T-helper 2 cell (primary cell): ENCODE measurements at places on chromosomes 2 and 18.

- DNase-seq = no peak
Measured at GRCh38 chr2:231321021-231321420, 74.5 kb upstream of the B3GNT7 start.

DNA sequence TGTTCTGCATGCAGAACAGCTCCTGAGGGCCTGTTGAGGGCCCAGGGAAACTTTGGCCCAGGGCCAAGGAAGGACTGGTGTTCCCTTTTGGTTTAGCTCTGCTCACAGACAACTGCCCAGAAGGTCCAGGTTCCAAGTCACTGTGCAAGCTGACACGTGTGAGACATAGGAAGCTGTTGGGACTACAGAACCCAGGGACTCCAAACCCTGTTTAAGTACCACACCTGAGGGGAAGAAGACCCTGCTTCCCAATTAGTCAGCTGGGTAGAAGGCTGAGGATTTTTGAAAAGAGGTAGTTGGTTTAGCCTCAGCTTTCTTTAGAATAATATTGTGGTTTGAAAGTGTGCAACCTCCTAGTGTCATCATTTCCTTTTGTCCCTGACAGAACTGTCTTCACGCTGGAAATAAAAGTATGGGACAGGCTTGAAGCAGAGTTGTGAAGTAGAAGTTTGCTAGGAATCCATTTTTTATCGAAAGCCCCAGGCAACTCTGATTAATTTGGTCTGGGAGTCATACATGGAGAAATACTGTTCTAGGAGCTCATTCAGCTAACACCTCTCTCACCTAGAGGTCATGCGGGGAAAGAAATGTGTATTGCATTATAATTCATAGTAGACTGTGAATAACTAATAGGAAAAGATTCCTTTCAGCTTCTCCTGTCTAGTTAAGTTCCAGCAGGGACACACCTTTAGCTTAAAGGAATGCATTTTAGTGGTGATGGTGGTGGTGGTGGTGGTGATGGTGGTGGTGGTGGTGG lies 19.9 kb upstream of the IL1RL1 start:
- no peak for DNase-seq

DNA sequence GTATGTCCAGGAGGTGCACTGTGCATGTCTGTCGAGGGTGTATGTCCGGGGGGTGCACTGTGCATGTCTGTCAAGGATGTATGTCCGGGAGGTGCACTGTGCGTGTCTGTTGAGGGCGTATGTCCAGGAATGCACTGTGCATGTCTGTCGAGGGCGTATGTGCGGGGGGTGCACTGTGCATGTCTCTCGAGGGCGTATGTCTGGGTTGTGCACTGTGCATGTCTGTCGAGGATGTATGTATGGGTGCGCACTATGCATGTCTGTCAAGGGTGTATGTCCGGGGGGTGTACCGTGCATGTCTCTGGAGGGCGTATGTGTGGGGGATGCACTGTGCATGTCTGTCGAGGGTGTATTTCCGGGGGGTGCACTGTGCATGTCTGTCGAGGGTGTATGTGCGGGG lies 249.3 kb upstream of the MYT1L start:
- no peak for DNase-seq

- DNase-seq = no peak
Measured at GRCh38 chr2:98160554-98160953, 73.6 kb downstream of the VWA3B start.

- DNase-seq = no peak
Measured at GRCh38 chr2:64568836-64569235, 44.7 kb downstream of the AFTPH start.

GRCh38 chr2:56206250-56206649 lies 22.5 kb downstream of the CCDC85A start:
- no peak for DNase-seq

- DNase-seq = no peak
Measured at GRCh38 chr2:43265421-43265820, 39.0 kb upstream of the ZFP36L2 start.

DNA sequence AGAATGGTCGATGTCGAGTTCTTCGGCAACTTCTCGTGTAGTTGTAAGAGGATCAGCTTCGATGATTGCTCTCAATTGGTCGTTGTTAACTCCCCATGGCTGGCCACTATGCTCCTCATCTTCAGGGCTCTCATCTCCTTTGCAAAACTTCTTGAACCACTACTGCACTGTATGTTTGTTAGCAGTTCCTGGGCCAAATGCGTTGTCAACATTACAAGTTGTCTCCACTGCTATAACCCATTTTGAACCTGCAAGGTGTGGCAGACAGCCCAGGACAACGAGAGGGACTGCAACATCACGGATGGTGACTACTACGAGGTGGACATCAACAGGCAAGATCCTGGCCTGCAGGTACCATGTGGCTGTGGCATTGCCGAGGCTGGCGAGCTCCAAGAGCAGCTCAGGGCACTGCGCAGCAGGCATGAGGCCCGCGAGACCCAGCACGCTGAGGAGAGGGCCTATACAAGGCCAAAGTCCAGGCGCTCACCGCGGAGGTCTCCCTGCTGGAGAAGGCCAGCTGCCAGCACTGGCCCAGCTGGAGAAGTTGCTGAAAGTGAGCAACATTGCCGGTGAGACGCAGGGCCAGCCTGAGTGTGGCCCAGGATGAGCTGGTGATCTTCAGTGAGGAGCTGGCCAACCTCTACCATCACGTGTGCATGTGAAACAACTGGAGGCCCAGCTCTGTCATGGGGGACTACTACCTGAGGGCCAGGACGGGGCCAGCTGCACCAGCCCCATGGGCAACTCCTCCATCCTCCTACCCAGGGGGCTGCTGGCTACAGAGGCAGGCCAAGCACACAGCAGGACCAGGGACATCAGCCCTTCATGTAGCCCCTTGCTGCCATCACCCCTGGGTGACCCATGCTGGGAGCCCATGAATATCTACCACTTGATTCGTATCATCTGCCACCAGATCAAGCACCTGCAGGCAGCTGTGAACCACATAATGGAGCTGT lies 20.2 kb downstream of the CLK1 start:
- DNase-seq = no peak

GRCh38 chr2:206011018-206011614 lies 74.9 kb downstream of the INO80D start:
- no peak for DNase-seq

- DNase-seq = no peak
Measured at GRCh38 chr2:61439241-61440002, 31.5 kb downstream of the USP34 start.

- DNase-seq = no peak
Measured at GRCh38 chr2:117562654-117563053, 251.8 kb upstream of the DDX18 start.

GRCh38 chr2:205216580-205216979 lies 465.7 kb upstream of the NRP2 start:
- no peak for DNase-seq

DNA sequence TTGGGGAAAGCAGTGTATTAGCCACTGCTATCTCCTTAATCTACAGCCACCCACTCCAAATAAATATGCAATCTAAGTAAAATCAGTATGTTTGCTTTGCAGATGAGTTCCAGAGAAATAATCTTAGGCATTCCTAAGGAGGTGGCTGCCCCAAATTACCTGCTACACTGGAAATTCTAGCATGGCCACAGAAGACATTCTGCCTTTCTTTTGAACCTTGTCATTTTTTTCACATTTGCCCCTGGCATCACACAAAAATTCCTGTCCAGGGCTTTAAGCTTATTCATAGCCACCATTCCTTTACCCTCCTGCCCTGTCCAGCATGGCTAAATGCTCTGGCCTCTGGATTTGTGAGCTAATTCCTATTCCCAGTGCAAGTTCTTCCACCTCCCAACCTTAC lies 36.8 kb upstream of the FAM124B start:
- DNase-seq = no peak

DNA sequence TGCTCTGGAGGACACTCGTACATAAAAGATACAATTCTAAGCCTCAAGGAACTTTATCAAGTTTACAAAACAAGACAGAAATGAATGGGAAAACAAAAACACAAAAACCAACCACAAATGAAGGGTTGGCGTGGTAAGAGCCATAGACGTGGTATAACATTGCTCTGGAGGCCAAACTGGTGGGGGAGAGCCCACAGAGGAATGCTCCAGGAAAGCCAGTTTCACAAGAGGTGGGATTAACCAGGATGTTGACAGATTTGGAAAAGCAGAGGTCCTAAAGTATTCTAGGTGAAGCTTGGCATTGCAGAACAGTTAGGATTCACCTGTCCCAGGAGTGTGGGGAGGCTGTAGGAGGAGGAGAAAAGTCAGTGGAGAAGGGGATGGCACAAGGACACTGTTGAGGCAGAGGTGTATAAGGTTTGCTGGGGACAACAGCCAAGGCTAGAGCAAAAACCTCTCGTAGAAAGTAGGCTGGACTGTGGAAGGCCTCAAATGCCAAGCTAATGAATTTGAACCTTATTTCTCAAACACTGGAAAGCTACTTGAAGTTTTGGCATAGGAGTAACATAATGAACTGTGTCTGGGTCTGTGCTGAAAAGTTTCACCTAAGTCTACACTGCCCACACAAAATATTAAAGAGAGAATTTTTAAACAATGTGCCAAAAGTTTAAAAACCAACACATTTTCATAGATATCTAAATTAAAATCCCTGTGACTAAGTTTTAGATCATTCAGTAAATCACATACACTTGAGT lies 135.1 kb downstream of the THADA start:
- DNase-seq = no peak
